NCI-H1417 treated with DMSO at 0.1 percent for 48 hours (cell line): ENCODE measurements at places on chromosomes 4 and X.

- no peak for DNase-seq
These were observed 878.7 kb upstream of the TENM3 start for GRCh38 chr4:181364504-181364903.

DNA sequence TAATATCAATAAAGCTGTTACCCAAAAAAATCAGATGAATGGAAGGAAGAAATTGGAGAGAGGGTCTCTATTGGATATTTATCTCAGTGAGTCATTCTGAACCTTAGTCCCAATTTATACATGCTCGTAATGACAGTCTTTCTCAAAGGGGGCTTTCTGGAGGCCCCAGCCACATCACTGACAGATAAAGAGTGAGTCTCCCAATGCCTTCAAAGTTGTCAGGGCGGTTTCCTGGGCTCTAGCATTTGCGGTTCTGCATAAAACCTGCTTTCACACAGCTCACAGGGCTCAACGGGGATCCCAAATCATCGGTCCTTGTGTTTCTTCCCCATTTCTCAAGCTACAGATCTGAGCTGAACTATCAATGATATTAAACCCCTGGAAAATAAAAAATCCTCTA, 17.3 kb downstream of the TCEANC start:
- DNase-seq = no peak

DNA sequence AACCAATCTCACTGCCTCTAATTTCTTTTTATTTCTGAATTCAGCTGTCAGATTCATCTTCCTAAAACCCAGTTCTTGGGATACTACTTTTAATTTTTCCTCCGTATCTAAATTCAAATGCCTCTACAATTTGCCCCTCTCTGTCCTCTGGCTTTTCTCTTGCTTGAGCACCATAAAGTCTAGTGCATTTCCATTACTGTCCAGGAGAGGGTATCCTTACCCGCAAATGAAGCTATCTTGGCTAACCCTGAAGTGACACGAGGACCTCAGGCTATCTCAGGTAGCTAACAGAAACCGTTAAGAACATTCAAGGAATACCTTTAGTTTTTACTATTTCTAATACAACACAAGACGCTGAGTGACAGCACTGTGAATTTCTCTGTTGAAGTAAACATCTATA, 49.4 kb upstream of the PRR32 start:
- no peak for DNase-seq

DNA sequence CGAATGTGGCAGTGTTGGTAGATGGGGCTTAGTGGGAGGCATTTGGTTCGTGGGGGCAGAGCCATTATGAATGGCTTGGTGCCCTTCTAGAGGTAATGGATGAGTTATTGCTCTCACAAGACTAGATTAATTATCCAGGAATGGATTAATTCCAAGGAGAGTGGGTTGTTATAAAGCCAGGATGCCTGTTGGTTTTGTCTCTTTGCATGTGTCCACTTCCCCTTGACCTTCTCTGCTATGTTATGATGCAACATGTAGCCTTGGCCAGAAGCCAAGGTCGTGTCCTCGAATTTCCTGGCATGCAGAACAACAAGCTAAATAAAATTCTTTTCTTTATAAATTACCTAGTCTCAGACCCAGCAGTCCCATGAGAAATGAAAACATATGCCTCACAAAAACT, 111.2 kb upstream of the PLS3 start:
- DNase-seq = no peak

DNA sequence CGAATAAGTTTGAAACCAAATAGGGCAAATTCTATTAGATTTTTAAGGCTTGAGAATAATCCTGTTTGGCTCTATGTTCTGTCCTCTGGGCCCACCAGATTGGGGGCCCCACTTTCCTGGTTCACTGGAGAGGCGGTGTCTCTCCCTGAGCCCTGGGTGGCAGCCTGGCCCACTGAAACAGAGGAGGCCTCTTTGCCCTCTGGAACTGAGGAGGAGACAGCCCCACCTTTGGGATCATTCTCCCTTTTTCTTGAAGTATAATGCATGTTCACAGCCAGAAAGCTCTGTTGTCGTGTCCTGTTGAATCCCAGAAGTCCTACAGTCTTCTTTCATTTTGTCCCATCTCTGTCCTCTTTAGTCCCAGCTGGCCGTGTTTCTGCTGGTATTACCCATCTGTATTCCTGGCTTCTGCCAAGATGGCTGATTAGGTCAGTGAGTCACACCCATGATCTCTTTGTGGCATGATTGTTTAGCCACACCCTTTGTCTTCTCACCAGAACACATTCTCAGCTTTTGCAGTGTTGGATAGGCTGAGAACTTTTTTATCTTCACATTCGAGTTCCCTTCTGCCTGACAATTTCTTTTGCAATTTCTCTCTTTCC, 8.1 kb upstream of the TBC1D25 start:
- DNase-seq = no peak

DNA sequence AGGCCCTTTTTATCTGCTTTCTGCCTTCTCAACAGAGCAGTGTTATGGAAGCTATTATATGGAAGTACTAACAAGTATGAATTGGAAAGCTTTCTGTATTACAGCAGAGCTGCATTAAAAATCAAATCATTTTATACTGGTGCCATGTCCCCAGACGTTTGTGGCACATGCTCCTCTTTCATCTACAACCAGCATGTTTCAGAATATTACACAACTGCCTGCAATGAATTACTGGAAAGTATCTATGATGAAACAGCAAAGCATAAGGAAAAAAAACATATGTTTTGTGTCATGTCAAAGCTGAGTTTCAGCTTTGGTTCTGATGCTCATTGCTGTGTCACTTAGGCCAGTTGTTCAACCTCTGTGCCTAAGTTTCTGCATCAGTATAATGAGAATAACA, 576.8 kb downstream of the GBA3 start:
- no peak for DNase-seq

DNA sequence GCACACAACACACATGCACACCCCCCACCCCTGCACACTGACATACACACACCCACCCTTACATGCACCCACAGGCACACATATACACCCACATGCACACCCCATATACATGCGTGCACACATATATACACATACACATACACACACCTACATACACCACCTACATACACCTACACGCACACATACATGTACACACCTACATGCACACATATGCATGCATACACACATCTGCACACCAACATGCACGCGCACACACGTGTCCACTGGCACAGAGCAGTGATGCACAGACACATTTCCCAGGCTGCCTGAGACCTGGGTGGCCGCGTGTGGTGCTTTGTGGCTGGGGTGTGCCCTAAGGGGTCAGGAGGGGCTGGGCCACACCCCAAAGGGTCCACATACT, 31.7 kb downstream of the FGFRL1 start:
- DNase-seq = no peak

DNA sequence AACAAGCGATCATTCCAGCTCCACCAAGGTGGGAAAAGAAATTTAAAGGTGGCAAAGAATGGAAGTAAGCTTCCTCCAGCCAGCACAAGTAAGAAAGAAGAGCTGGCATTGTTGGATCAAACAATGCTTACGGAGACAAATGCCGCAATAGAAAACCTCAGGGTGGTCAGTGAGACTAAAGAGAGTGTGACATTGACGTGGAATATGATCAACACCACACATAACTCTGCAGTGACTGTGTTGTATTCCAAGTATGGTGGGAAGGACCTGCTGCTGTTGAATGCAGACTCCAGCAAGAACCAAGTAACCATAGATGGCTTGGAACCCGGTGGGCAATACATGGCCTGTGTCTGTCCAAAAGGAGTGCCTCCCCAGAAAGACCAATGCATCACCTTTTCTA, 22.2 kb downstream of the LRIT3 start:
- no peak for DNase-seq

DNA sequence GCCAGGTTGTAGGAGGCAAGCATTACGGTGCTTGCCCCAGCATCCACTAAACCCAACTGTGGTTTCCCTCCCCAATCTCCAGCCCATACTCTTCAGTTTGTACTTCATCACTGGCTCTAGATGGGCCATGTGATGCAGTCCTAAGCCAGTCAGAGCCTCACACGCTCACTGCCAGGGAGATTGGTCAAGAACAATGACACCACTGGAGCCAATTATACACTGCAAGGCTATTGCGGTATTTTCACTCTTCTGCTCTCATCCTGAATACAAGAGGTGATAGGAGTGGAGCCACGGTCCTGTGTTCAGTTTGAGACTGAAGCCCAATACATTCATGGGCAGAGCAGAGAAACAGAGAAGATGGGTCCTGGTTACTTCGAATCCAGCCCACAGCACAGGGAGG, 58.4 kb downstream of the SEPSECS start:
- no peak for DNase-seq

- peak; percentile 14 for DNase-seq
These were observed 73.3 kb downstream of the TASL start for GRCh38 chrX:30504309-30504708.

DNA sequence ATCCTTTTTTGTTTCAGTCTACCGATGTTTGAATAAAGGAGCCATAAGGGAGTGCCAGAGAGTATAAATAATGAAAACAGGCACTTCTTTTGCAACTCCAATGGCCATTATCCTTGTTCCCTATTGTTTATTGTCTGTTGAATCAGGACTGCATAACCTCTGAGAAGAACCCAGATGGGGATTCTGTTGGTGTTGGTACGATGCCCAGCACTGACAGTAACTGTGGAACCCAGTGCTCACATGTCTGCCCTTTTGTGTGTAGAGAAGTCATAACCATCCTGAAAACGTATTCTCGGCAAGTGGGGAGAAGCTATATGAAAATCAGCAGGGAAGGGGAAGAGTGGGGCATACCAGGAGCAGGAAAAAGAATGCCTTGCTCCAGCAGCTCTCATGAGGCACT, 195.1 kb upstream of the EDNRA start:
- DNase-seq = no peak

GRCh38 chrX:20459410-20460350, 193.0 kb upstream of the RPS6KA3 start:
- no peak for DNase-seq

- DNase-seq = no peak
These were observed 46.7 kb downstream of the ARL9 start for GRCh38 chr4:56552273-56552672.

- peak; percentile 16 for DNase-seq
These were observed 260.5 kb downstream of the TMA16 start for GRCh38 chr4:163755013-163755412.

DNA sequence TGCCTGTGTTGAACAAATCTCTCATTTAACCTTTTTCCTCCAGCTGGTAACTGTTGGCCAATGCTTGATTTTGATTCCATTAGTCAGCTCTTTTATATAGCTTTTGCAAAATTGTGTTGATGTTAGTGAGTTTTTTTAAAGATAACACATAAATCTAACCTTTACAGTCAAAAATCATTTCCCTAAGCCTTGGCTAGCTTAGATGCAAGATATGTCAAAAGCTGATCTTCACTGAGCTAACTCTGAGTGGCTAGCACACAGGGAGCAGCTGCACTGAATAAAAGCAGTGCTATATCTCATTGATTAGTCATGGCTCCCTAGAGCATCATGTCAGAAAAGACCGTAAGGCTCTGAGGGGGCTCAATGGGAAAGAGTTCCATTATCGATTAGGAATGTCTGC, 78.7 kb downstream of the PPARGC1A start:
- no peak for DNase-seq

DNA sequence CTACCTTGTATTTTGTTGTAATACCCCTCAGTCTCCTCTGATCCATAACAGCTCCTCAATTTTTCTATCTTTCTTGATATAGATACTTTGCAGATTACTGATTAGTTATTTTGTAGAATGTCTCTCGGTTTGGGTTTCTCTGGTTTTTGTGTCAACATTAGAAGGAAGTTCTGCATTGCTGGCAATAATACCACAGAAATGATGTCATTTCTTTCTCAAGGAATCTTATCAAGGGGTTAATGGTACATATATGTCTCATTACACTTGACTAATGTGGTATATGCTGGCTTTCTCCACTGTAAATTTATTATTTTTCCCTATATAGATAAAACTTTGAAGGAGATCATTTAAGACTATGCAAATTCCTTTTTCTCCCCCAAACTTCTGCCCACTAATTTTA, 183.6 kb upstream of the DKK2 start:
- DNase-seq = no peak
